ENCODE measurements at places on chromosomes 5 and 9. TPM values are rescaled to one million over a fixed set of nuclear protein-coding genes. Genes with fewer than 3 reads are reported as not detected.
A peak's percentile ranks its signal among the peaks of the same experiment; 100 is the strongest.

The HRCT1 gene
- 6.3 TPM for polyA plus RNA-seq

GRCh38 chr9:5800969-5801738, 31.8 kb downstream of the ERMP1 start:
- H3K4me3 ChIP-seq, result no peak overlapping the region
- no peaks in the 10 kb centered on the region for H3K36me3 ChIP-seq
- H3K4me1 ChIP-seq, result no peaks in the 10 kb centered on the region
- no peak for DNase-seq

The GFI1B gene
- polyA plus RNA-seq, result 0.11 TPM

DNA sequence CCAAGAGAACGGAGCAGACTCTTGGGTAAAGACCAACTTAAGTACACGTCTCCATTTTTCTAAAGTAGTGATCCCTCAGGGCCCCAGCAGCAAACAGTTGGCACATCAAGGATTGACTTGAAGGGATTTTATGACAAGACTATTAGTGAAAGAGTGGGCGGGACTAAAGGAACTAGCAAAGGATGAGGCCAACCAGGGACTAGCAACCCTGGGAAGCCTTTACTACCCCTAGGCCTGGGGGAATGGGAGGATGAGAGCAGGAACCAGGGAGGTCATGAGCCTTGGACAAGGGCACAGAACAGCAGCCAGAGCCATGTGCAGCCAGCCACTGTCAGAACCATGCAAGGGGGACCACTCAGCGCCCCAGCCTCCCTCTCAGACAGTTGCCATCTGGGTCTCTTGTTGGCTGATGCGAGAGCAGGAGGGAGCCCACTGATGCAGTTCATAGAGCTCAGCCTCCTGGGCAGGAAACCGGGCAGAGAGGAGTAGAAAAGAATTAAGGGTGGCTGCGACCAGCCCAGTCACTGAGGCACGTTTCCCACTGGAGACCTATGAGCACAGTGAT, 28.1 kb downstream of the TGFBI start:
- H3K4me3 ChIP-seq, result no peak overlapping the region
- no peaks in the 10 kb centered on the region for H3K4me1 ChIP-seq
- H3K36me3 ChIP-seq, result peaks cover 13% of the 10 kb centered on the region
- no peak overlapping the region for H3K27ac ChIP-seq
- no peaks in the 10 kb centered on the region for H3K27me3 ChIP-seq

The FSTL4 gene
- not detected for polyA plus RNA-seq

DNA sequence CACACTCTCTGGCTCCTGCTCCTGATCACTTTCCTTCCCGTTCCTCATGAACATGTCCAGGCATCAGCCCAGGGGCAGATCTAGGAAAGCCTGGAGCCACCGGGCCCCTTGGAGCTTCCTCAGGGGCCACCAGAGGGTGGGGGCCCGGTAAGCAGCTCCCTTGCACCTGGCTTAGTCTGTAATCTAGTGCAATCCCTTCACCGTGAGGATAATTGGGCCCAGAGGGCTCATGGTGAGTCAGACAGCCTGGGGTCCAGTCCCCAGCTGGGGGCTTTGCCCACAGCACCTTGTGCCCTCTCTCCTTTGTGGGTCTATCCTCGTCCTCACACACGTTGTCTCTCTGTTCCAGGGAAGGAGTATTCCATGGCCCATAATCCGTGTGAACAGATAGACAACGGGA, 10.4 kb upstream of the ALDH1B1 start:
- no peak for DNase-seq
- no peaks in the 10 kb centered on the region for H3K36me3 ChIP-seq
- no peaks in the 10 kb centered on the region for H3K27me3 ChIP-seq
- no peak overlapping the region for H3K27ac ChIP-seq

The CCL28 gene
- 0.30 TPM for polyA plus RNA-seq

- no peak overlapping the region for H3K4me3 ChIP-seq
- H3K4me1 ChIP-seq, result peaks cover 6% of the 10 kb centered on the region
- no peak for DNase-seq
Observed at GRCh38 chr9:123716339-123716945, 213.5 kb downstream of the DENND1A start.

The WNT8A gene
- polyA plus RNA-seq, result not detected

- peaks cover 5% of the 10 kb centered on the region for H3K4me1 ChIP-seq
- no peak for DNase-seq
- peaks cover 6% of the 10 kb centered on the region for H3K27me3 ChIP-seq
- H3K36me3 ChIP-seq, result no peaks in the 10 kb centered on the region
- H3K27ac ChIP-seq, result no peak overlapping the region
Observed at GRCh38 chr5:163564321-163564938, 59.0 kb downstream of the MAT2B start.

DNA sequence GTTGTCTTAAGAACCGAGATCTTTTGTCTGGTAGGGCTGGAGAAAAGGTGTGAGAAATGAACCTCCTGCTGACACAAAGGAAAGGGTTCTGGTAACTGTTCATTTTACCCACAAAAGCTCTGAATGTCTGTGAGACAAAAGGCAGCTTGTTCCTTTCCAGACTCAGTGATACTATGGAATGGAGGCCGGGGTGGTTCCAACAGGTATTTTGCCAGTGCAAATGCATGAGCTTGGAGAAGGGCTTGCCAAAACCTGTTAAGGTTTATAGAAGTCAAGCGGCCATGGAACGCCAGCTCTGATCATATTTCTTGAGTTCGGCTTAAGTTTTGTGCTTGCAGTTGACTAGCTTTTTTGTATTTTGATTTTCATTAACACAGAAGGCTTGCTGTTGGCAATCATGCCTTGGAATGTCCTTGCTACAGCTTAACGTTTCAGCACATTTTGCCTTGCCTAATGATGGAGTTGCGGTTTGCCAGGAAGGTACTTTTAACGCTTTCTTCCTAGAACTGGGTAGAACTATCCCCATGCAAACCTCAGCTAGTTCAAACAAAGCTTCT, 328.6 kb downstream of the PIK3R1 start:
- no peaks in the 10 kb centered on the region for H3K27me3 ChIP-seq
- H3K4me1 ChIP-seq, result no peaks in the 10 kb centered on the region
- H3K27ac ChIP-seq, result no peak overlapping the region
- H3K4me3 ChIP-seq, result no peak overlapping the region
- no peak for DNase-seq

- peaks cover 4% of the 10 kb centered on the region for H3K4me1 ChIP-seq
- DNase-seq, result no peak
- H3K4me3 ChIP-seq, result peak overlapping the region; percentile 38
- H3K27me3 ChIP-seq, result peaks cover 63% of the 10 kb centered on the region
Observed at GRCh38 chr5:173235499-173236394, 741 bp upstream of the NKX2-5 start.

DNA sequence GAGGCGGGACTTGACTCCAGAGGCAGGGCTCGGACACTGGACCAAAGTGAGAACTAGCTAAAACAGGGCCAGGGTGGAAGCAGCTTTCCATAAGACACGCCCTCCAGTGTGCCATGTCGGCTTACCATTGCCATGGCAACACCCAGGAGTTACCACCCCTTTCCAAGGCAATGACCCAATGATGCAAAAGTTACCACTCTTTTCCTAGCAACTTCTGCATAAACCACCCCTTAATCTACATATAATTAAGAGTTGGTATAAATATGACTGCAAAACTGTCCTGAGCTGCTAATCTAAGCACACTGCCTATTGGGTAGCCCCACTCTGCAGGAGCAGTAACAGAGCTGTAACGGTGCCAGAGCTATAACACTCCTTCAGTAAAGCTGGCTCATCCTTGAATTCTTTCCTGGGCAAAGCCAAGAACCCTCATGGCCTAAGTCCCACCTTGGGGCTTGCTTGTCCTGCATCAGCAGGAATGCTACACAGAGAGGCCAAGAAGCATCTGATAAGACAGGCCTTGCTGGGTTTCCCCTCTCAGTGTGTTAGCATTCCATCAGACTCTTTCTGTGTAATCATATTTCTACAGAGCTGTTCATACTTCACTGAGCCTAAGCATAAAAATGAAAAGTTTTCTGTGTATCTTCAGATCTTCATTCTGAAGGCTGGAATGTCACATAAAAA, 262.7 kb upstream of the KLF9 start:
- DNase-seq, result no peak
- no peaks in the 10 kb centered on the region for H3K36me3 ChIP-seq
- H3K27ac ChIP-seq, result no peak overlapping the region
- no peaks in the 10 kb centered on the region for H3K27me3 ChIP-seq

- peaks cover 49% of the 10 kb centered on the region for H3K27me3 ChIP-seq
- no peak overlapping the region for H3K4me3 ChIP-seq
- H3K36me3 ChIP-seq, result no peaks in the 10 kb centered on the region
- H3K27ac ChIP-seq, result no peak overlapping the region
Observed at GRCh38 chr5:93221-93980, 1.4 kb downstream of the PLEKHG4B start.

The TRPM6 gene
- polyA plus RNA-seq, result 0.12 TPM

GRCh38 chr9:132182314-132183091, 20.6 kb downstream of the NTNG2 start:
- H3K27me3 ChIP-seq, result no peaks in the 10 kb centered on the region
- H3K36me3 ChIP-seq, result no peaks in the 10 kb centered on the region
- DNase-seq, result peak; percentile 30

The SPATA31D4 gene
- not detected for polyA plus RNA-seq

The TXNDC8 gene
- not detected for polyA plus RNA-seq

- no peak for DNase-seq
- H3K27me3 ChIP-seq, result no peaks in the 10 kb centered on the region
- H3K36me3 ChIP-seq, result no peaks in the 10 kb centered on the region
- no peak overlapping the region for H3K4me3 ChIP-seq
- no peak overlapping the region for H3K27ac ChIP-seq
Observed at GRCh38 chr9:13291718-13292117, 12.2 kb upstream of the MPDZ start.

The CSF2 gene
- polyA plus RNA-seq, result not detected

DNA sequence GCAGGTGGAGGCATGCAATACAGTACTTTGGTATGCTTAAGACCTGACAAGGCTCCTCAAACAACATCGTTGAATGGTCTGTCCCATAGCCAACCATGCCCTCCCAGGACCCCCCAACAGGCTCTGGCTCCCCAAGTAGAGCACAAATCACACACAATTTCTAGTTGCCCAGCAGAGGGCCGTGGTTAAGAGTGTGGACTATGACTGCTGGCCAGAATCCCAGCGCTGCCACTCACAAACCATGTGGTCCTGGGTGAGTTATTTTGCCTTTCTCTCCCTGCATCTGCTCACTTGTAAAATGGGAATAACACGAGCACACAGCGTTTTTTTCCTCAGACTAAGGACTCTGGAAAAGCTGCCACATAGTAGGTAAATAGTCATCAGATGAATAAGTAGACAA, 6.5 kb downstream of the CKMT2 start:
- peaks cover 89% of the 10 kb centered on the region for H3K4me1 ChIP-seq
- H3K27ac ChIP-seq, result no peak overlapping the region
- no peaks in the 10 kb centered on the region for H3K36me3 ChIP-seq
- no peaks in the 10 kb centered on the region for H3K27me3 ChIP-seq
- no peak for DNase-seq

GRCh38 chr5:16345454-16345853, 120.1 kb downstream of the ZNF622 start:
- DNase-seq, result no peak
- H3K27me3 ChIP-seq, result no peaks in the 10 kb centered on the region
- no peak overlapping the region for H3K27ac ChIP-seq
- H3K4me3 ChIP-seq, result no peak overlapping the region
- H3K36me3 ChIP-seq, result no peaks in the 10 kb centered on the region

DNA sequence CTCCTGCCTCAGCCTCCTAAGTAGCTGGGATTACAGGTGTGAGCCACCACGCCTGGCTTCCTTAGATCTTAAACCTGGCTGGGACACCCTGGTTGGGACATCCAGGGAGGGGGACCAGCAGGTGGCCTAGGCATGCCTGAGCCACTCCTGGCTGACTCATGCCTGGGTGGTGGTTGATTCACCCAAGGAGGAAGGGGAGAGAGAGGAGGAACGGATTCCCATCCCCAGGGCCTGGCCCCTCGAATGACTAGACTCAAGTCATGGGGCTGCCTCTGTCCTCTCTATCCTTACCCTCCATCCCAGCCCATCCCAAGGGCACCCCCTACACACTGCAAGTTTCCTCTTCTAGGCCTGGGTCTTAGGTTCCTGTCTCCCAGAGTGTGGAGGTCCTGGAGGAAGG, 12.7 kb downstream of the EEIG1 start:
- no peaks in the 10 kb centered on the region for H3K27me3 ChIP-seq
- H3K4me3 ChIP-seq, result no peak overlapping the region
- H3K36me3 ChIP-seq, result no peaks in the 10 kb centered on the region
- peaks cover 65% of the 10 kb centered on the region for H3K4me1 ChIP-seq

DNA sequence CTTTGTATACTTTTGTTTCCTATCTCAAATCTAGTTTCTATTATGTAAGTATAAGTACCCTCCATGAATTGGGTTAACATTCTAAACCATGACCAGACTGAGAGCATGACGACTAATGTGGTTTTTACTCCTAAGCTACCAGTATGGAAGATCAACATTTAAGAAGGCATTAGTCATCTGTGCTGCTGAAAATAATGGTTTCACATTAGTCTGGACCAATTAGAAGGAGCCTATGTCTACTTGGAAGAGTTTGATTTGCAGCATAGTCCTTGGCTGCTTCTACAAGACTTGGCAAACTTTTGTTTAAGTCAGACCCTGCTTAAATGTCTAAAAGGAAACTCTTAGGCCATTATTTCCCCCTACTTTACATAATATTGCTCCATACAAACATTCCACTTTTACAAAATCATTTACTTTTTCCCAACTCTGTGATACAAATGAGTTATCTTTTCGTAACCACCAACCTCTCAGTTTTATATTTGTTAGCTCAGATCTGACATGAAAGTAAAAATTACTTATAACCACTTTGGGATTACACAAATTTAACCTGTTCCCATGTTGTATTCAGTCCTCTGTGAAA, 186.7 kb downstream of the COMMD10 start:
- no peak for DNase-seq
- H3K27ac ChIP-seq, result no peak overlapping the region
- H3K4me1 ChIP-seq, result no peaks in the 10 kb centered on the region

GRCh38 chr5:150291388-150292385, 2.1 kb upstream of the CAMK2A start:
- no peak for DNase-seq
- no peaks in the 10 kb centered on the region for H3K4me1 ChIP-seq
- peaks cover 3% of the 10 kb centered on the region for H3K27me3 ChIP-seq
- H3K36me3 ChIP-seq, result no peaks in the 10 kb centered on the region
- no peak overlapping the region for H3K4me3 ChIP-seq

- H3K4me3 ChIP-seq, result no peak overlapping the region
- no peak overlapping the region for H3K27ac ChIP-seq
- H3K4me1 ChIP-seq, result no peaks in the 10 kb centered on the region
- H3K27me3 ChIP-seq, result no peaks in the 10 kb centered on the region
- H3K36me3 ChIP-seq, result peaks cover 62% of the 10 kb centered on the region
Observed at GRCh38 chr5:95471942-95472341, 80.8 kb downstream of the FAM81B start.

DNA sequence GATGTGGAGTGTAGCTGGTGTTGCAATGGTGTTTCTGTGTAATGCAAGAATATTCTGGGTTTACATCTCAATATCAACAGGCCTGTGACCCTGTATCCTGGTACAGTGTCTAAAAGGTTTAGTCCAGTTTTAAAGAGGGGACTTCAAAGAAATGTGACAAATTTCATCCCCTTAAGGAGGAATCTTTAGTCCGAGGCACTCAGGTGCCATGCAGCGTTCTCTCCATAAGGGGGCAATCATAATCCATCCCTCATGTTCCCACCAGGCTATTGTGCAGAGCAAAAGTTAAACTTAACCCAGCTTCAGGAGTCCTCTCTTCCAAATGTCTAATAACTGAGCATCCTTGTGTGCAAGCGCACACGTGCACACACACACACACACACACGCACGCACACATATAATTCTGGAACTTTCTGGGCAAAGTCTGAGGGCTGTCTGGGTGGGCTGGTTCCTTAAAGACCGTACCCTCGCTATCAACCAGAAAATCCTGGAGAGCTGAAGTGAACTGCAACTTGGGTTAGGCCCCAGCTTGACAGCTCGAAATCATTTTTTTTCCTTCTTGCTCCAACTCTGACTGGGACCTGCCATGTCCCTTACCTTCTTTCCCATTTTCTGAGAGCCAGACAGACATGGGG, 46.0 kb downstream of the CRB2 start:
- no peak overlapping the region for H3K27ac ChIP-seq
- no peak for DNase-seq
- no peaks in the 10 kb centered on the region for H3K4me1 ChIP-seq
- no peaks in the 10 kb centered on the region for H3K36me3 ChIP-seq
- H3K4me3 ChIP-seq, result no peak overlapping the region
